Activated CD4-positive, alpha-beta T cell treated with anti-CD3 and anti-CD28 coated beads, Interleukin-2, amount 10 ng/mL, durations not matched to agents 24 days and 14 days (primary cell): ENCODE measurements at places on chromosomes 7 and 10. TPM values are rescaled to one million over a fixed set of nuclear protein-coding genes. Genes with fewer than 3 reads are reported as not detected.

GRCh38 chr7:35849158-35849831 is 48.4 kb downstream of the SEPTIN7 start:
- peaks cover 28% of the 10 kb centered on the region for H3K36me3 ChIP-seq
- H3K27me3 ChIP-seq, result no peaks in the 10 kb centered on the region

- no peaks in the 10 kb centered on the region for H3K36me3 ChIP-seq
Observed at GRCh38 chr7:122525355-122525754, 173.6 kb downstream of the RNF133 start.

DNA sequence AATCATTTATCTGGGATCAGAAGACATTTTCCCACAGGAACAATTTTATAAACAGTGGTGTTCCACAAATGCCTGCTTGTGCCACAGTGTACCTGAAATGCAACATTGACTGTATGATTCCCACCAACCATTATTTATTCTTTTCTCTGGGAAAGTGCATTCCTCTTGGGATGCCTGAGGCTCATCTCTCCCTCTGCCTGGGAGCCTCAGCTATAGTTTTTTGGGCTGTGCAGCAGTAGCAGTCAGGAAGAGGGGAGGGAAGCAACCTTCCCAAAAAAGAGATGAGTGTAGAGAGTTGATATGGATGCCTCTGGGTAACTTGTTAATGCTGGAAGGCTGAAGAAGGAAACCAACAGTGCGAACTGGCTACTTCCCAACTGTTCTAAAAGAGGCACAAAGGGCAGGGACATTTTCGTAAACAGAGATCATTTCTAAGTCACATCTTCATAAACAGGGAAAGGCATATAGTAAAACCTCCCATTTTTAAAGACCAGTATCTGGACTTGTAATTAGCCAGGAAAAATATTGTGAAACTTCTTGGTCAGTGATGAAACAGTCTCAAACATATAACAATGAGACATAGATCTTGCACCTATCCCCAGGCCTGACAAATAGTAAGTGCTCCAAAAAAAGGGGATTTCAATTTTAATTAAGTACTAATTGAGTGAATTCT is 1.4 kb upstream of the CALD1 start:
- H3K4me3 ChIP-seq, result no peak overlapping the region
- no peak overlapping the region for H3K27ac ChIP-seq
- no peaks in the 10 kb centered on the region for H3K27me3 ChIP-seq
- no peaks in the 10 kb centered on the region for H3K36me3 ChIP-seq
- H3K4me1 ChIP-seq, result peaks cover 2% of the 10 kb centered on the region
- no peak for DNase-seq

GRCh38 chr10:11156480-11156879 is 138.8 kb downstream of the CELF2 start:
- H3K4me1 ChIP-seq, result peaks cover 51% of the 10 kb centered on the region
- H3K4me3 ChIP-seq, result no peak overlapping the region

GRCh38 chr7:40723829-40724228 is 589.0 kb downstream of the SUGCT start:
- no peak for DNase-seq
- H3K27me3 ChIP-seq, result no peaks in the 10 kb centered on the region
- no peaks in the 10 kb centered on the region for H3K4me1 ChIP-seq
- H3K4me3 ChIP-seq, result no peak overlapping the region

Gene CNTNAP2
- total RNA-seq, result not detected in 2 replicates

Gene TDRD1
- 0.16 and 0.21 TPM in 2 replicates for total RNA-seq
